NCI-H510A treated with DMSO at 0.1 percent for 48 hours (cell line): ENCODE measurements at places on chromosomes 12 and 14.

- no peak for DNase-seq
Observed at GRCh38 chr14:104801520-104802393, 856 bp downstream of the ZBTB42 start.

DNA sequence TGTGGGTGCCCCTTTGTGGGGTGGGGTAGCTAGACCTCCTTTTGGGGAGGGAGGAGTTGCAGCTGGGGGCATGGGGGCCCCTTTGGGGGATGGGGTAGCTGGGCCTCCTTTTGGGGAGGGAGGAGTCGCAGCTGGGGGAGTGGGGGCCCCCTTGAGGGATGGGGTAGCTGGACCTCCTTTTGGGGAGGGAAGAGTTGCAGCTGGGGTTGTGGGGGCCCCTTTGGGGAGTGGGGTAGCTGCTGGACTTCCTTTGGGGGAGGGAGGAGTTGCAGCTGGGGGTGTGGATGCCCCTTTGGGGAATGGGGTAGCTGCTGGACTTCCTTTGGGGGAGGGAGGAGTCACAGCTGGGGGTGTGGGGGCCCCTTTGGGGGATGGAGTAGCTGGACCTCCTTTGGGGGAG lies 7.0 kb downstream of the NACA start:
- DNase-seq: no peak

GRCh38 chr14:23102801-23103200 lies 2.0 kb downstream of the CIROP start:
- DNase-seq: no peak

- DNase-seq: peak; percentile 11
Observed at GRCh38 chr12:180445-180844, 33.5 kb downstream of the SLC6A12 start.

DNA sequence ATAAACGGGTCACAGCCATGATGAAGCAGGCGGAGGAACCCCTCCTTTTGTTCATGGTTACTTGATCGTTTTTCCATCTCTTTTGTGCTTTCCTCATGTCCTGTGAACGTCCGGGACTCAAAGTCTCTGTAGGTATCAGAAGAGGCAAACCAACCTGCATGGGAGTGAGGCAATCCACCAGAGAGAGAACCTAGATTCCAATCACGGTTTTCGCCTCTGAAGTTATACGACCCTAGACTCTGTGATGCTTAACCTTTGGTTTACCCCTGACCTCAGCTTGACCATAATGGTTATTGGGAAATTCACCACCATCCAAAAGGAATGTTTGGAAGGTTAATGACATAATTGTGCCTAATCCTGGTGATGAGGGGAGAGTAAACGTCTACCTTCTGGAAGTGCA lies 186.8 kb upstream of the PRICKLE1 start:
- DNase-seq: no peak

DNA sequence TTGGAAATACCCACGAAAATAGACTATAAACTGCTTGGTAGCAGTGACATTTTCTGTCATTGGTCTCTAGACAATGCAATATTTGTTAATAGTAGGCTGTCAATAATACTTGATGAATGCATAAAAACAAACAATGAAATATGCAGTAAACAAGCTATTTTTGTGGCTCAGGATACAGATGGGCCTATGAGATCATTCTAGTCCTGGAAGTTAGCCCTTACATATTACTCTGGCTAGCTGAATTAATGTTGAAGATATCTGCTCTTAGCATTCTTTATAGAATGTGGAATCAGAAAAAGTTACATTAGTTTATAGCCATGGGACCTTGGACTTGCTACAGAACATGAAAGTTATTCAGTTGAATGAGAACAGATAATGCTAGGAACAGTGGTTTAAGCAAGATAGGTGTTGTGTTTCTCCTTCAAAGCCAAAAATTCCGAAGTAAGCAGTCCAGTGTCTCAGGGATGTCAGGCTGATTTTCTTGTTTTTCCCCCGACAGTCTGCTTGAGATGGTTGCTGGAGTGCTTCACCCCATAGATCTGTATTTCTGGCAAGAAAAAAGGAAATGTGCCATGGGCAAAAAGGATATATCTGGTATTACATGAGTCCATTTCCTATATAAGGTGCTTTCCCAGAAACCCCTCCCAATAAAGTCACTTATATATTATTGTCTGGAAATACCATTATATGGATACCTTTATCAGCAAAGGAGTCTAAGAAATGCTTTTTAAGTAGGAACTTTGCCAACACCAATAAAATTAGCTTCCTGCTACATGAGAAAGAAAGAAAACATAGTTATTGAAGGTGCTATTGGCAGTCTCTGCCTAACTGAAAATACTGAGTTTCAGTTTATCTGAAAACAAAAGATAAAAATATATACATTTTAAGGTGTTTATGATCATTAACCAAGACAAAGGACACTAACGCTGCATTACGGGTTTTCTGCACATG lies 619.4 kb upstream of the ATP2B1 start:
- no peak for DNase-seq
